ENCODE measurements at places on chromosomes 6 and 20.

DNA sequence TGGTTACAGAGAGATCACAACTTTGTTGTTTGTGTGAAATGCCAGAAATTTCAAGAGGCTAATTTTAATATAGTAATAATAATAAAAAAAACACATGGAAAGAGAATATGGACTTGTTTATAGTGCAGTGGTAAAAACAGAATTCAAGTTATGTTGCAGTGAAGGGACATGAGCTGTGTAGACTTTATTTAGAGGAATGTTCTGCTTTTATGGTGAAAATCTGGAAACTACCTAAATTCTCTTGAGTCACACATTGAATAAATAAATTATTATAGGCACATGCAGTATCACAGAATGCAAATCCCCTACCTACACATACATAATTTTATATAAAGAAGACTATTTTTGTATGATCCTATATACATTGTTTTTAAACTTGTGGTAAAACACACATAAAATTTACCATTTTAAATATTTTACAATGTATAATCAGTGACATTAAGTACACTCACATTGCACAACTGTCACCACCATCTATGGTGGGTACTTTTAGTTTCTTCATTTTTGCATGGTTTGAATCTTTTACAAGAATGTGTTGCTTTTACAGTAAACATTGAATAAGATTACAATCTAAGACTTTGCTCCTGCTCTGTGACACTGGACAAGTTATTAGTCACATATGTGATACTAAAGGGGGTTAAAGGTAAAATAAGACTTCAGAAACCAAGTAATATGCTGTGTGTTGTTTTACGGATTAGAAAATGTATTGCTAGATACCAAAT is 107.4 kb downstream of the B3GAT2 start:
- DNase-seq: no peak

- no peak for DNase-seq
Measured at GRCh38 chr6:39565956-39566355, 159.3 kb downstream of the KIF6 start.

DNA sequence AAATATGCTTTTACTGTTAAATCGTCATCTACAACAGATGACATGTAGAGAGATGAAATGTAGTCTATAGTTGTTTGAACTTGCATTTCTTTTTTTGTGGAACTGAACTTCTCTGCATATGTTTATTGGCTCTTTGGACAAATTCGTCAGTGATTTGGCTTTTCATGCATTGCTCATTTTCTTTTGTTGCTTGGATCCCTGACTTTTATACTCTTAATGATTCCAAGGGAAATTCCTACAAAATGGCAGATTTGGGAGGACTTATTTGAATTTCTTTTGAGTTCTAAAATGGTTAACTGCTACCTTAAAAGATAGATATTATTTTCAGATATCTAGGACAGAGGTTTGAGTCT is 65.4 kb downstream of the UTRN start:
- no peak for DNase-seq

DNA sequence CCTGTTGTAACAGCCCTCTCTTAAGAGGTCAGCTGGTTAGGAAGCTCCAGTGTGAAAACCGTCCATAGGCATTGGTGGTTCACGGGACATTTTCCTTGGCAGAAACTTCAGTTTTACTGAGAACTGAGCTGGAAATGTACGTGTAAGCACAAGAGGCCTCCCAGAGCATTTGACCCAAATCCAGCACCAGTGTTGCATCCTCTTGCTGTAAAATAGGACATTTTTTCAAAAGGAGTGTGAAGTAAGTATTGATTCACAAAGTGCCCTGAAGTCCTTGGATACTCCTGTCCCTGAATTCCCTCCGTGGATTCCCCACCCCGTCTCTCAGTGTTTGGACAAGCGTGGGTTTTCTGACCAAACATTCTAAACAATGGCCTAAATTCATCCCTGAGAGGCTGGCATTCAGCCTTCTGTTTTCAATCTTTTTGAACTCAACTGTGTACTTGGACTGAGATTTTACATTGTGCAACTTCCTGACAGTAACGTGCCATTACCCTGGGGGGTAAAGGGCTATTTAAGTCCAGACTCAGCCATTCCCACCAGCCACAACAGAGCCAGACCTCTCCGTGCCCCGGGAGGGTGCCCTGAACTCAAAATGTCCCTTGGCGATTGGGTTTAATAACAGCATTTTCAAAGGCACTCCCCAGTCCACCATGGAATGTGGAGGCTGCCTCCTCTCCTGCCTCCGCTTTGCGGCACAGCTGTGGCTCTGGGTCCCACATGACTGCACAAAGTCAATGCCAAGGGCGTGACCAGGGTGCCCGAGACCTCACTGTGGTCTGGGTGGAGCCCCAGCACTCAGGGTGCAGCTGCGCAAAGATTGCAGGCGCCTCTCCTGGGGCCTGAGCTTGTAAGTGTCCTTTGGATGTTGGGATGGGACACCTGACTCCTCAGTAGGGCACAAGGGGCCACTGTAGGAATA is 92.7 kb upstream of the AFDN start:
- no peak for DNase-seq

- no peak for DNase-seq
Measured at GRCh38 chr6:144624716-144625115, 339.6 kb downstream of the UTRN start.

DNA sequence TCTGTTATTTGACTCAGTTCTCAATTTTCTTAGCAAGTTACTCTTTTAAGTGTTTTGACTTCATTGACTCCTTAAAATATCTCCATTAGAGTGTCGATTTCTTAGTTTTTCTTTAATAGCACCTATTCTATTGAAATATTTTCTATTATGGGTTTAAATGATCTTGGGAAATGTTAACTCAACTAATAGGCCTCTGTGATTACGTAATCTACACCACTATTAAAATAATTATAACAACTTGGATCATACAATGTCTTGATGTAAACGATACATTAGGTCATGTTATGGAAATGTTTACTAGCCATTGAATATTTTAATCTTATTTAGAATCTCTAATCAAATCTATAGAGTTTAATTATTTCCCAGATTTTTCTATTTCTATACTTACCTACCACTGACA is 550.0 kb downstream of the EYS start:
- DNase-seq: no peak

DNA sequence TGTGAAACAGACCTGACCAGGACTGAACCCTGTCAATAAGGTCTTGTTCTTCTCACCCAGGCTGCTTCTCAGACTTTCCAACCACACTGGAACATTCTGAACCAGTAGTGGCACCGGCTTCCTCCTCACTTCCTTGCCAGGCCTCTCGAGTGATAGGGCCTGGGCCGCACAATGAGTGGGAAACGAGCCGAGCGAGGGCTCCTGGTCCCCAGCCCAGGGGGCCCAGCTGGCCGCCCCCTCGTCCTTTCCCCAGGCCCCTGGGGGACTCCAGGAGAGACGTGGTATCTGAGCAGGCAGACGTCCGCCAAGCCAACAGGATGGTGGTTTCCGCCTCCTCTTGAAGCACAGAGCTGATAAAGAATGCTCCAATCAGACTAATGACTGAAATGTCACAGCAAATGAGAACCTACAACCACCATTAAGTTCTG is 117.9 kb downstream of the GMDS start:
- no peak for DNase-seq

DNA sequence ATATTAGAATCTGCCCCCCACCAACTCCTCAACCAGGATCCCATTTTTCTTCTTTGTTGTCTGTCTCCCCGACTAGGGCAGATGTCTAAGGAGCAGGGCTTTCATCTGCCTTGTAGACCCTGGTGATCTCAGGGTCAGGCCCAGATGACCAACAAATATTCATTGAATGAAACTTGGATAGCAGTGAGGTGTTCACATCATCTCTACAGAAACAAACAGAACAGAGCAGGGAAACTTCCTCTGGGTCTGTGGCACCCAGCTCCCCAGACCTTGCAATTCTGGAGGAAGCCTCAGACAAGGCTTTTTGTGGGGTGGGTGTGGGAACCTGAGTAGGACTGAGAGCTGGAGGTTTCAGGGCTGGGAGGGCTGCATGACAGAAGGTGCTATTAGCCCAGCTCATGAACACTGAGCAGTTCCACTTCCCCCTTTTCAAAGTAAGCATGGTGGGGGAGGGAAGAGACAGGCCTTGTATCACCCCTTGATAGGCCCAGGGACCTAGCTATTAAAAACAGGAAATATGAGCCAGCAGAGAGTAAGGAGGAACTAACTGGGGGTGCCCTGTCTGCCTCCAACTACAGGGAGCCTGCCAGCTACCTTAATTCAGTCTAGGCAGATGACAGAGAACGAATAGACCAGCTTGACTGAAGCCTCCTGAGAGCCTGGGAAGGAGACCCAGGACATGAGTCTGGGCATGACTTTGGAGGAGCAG is 37.3 kb upstream of the TOP1 start:
- no peak for DNase-seq

DNA sequence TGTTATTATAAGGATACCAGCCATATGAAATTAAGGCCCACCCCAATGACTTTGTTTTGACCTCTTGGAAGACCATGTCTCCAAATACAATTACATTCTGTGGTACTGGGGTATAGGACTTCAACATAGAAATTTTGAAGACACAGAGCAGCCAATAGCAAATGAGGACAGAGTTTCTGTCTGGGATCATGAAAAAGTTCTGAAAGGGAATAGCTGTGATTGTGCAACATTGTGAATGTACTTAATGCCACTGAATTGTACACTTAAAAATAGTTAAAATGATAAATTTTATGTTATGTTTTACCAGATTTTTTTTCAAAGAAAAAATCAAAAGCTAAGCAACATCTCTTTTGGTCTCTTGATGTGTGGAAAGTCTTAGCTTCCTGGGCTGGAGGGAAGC is 27.0 kb upstream of the AGPAT4 start:
- no peak for DNase-seq

GRCh38 chr6:119627908-119628669 is 278.5 kb upstream of the MAN1A1 start:
- DNase-seq: no peak

- DNase-seq: no peak
Measured at GRCh38 chr6:117008618-117009017, 131.6 kb downstream of the RFX6 start.

DNA sequence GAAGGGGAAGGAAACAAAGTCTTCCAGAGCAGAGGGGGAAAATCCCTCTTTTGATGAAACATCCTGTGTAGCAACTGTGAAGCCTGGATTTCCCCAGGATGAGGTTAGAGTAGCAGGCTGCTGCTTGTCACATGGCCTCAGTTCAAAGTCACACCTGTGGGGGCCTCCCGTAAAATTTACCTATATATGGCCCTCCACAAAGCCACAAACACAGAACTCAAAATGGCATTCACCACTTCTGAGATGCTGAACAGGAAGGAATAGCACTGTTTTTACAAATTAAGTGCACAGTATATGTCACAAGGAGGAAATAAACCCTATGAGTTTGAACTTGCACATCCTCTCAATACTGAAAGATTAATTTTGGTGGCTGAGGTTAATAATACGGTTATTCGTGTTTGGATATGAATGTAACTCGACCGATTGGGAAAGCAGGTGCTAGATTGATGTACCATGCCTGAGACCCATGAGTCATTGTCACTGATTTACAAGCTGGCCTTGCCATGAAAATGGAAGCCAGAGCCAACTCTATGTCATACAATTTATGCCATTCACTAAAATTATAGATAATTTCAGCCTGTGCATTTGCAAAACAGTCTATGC is 70.6 kb downstream of the SGK1 start:
- no peak for DNase-seq

GRCh38 chr20:36629719-36630681 is 16.0 kb downstream of the SLA2 start:
- DNase-seq: no peak

GRCh38 chr6:90285042-90285481 is 11.6 kb downstream of the BACH2 start:
- no peak for DNase-seq

DNA sequence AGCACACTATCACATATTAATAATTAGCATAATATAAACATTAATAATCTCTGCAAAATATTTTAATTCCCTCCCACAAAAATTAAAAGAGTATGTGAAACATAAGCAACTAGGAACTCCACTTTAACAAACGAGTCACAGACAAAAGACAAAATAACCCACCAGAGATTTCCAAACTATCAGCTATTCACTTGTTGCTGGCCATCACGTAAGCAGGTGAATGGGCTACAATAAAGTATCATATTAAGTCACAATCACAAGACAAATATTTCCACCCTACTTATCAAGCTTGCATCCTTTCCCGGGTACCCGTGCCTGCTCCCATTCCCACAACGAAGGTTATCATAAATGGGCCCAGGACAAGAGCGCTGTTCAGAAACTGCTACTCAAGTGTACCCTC is 2.5 kb downstream of the HDAC2 start:
- no peak for DNase-seq

DNA sequence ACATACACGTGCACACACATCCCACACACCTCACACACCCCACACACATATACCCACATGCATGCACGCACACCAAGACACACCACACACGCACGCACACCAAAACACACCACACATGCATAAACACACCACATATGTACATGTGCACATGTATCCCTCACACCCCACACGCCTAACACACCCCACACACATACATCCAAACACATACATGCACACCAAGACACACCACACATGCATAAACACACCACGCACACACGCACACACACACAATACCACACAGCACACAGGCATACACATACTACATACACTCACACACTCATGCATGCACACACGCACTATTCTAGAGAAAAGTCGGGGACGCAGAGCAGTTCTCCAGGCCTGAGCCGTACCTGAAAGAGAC is 671.5 kb downstream of the PRKN start:
- no peak for DNase-seq

DNA sequence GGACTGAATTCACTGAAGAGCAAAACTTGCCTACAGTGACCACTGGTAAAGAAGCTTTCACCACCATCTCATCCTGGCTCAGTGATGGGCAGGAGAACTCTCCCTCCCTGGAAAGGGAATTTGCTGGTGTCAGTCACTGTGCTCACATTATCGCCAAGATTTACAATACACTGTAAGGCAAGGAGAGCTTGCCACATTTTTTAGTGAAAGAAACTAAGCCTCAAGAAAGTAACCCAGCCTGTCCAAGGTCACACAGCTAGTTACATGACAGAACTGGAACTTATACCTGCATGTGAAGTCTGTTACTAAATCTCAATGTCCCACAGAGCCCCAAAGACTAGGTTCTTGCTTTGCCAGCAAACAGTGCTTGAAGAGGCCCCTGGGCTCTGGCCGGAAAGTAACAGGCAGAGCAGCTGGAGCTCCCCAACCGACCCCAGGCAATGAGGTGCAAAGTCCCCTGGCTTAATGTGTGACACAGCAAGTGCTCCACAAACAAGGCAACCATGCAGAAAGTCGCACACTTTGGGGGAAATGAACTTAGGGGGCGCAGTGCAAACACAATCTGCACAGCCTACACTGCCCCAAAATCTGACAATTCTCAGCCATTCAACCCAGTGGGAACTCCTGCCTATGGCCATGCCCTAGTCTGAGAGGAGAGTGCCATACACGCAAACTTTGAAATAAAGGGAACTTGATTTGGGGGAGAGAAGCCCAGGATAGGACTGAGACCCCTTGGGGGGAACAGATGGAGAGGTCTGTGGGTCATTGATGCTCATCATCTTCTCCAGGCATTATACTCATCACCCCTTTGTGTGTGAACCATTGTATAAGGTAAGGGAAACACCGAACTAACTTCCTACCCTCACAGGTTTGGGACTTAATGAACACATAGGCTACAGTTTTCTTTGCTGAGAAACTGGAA is 1.9 kb downstream of the BCL2L1 start:
- DNase-seq: no peak

GRCh38 chr6:126033696-126034095 is 47.4 kb downstream of the TRMT11 start:
- peak; percentile 63 for DNase-seq

- no peak for DNase-seq
Measured at GRCh38 chr6:99216959-99217358, 132.5 kb downstream of the FAXC start.

Data from osteoblast (primary cell).